ENCODE measurements at places on chromosomes 2 and 18.

- no peak for DNase-seq
Measured at GRCh38 chr2:85255813-85256594, 71.8 kb downstream of the TGOLN2 start.

- DNase-seq = no peak
Measured at GRCh38 chr2:219252570-219252899, 508 bp upstream of the TUBA4B start.

DNA sequence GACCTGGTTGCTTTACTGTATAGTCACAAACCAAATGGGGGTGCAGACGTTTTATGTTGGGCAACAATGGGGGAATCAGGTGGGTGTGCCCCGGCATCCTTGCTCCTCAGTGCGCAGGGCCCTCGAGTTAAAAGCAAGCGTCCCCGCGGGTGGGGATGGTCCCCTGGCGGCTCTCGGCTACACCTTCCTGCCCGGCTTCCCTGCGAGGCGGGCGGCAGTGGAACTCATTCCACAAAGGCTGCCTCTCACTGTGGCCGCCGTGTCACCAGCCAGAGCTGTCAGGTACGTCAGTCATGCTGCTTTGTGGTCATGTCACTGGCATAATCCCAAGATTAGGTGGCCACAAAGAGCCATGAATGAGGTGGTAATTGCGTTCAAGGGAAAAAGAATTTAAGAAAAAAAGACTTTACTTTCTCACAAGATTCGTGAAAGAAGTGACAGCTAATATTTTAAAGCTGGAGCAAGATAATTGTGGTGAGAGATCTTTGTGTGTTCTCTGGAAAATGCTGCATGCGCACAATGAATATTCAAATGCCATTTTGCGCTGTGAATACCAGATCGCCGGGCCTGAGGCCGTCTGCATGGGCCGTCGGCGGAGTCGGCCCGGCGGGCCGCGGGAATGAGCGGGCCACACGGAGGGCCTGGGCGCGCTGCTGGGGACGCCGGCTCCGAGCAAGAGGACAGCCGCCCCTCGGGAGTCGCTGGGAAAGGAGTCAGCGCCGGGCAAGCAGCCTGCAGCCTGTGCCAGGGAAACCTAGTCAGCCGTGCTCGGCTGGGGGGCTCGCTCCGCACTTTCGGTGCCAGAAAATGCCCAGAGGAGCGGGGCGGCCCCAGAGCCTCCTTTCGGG is 82.3 kb upstream of the LDLRAD4 start:
- peak; percentile 21 for DNase-seq

DNA sequence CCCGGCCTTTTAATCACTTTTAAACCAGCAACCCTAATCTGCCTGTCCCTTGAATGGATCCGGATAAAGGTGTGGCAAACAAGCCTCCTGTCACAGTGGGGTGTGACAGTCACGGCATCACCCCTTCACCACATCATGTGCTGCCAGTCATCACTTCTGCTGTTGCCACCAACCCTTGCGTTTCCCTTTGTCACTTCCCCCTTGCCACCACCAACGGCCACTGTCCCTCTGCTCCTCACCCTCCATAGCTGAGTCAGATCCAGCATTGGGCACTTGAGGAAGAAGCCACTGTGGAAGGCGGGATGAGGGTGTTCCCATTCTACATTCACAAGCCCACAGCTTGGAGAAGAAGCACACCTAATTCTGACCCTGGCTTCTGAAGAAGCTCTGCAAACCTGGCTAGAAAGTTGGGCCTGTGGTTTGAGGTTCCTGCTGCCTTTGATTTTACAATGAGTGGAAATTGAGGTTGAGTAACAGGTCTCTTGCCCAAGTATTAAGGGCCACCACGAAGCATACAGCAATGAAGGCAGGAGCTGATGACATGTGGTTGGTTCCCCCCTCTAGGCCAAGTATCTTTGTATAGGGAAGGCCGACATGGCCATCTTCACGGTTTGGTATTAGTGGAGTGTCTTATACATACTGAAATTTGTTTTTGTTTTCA is 22.9 kb upstream of the DARS1 start:
- peak; percentile 46 for DNase-seq

DNA sequence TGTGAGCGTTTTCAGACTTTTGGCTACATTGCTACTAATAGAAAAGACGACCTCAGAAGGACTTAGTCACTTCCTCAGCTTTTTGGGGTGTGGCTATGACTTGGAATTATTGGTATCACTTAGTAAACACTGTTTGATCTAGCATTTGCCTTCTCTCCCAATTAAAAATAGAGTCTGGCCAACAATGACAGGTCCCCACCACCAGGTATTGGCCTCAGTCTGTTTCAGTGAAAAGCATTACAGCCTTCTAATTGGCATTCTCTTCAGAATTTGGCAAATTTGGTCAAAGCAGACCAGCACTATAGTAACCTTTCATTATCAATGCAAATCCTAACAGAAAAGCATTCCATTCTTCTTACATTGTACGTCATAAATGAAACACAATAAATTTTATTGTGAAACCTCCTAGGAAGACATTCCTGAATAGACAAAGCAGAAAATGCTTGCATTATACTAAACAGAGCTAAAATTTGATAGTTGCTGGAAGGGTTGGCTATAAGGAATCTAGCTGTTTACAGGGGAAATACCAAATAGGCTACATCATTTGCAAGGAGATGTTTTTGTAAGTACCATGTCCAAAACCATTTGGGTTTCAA is 613.9 kb downstream of the IRS1 start:
- no peak for DNase-seq

- peak; percentile 85 for DNase-seq
Measured at GRCh38 chr2:96801005-96801785, 14.9 kb upstream of the CNNM3 start.

- no peak for DNase-seq
Measured at GRCh38 chr18:32337347-32337746, 133.3 kb downstream of the GAREM1 start.

- DNase-seq = no peak
Measured at GRCh38 chr18:58662118-58662517, 9.1 kb upstream of the MALT1 start.

- DNase-seq = peak; percentile 93
Measured at GRCh38 chr2:46471-47345, at the start of gene FAM110C. TSS of gene FAM110C (minus strand) at chr2:46505. CDS start at chr2:46385, 120 bp downstream.
